AG20443 (cell line): ENCODE measurements at places on chromosomes 7 and 10.
A peak's percentile ranks its signal among the peaks of the same experiment; 100 is the strongest.

GRCh38 chr10:123848564-123849457 lies 42.8 kb downstream of the CPXM2 start:
- DNase-seq, result no peak

- DNase-seq, result no peak
These were observed 156.9 kb upstream of the C7orf33 start for GRCh38 chr7:148433521-148434180.

DNA sequence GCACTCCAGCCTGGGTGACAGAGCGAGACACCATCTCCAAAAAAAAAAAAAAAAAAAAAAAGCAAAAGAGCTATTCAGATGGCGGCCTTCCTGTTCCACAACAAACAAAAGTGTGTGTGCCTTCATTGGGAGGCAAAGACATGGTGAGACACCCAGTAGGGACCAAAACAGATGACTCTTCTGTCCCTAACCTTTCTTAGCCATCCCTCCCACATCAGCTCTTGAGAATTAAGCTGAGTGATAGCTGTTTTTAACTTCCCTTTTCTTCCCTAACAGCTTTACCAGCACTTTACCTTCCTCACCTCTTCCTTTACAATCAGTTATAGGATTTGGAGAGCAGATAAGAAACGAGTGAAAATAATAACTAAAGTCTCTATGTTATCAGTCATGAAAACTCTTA lies 48.2 kb downstream of the ARMH3 start:
- DNase-seq, result no peak

GRCh38 chr7:144835155-144835611 lies 670 bp downstream of the TPK1 start:
- DNase-seq, result peak; percentile 48

DNA sequence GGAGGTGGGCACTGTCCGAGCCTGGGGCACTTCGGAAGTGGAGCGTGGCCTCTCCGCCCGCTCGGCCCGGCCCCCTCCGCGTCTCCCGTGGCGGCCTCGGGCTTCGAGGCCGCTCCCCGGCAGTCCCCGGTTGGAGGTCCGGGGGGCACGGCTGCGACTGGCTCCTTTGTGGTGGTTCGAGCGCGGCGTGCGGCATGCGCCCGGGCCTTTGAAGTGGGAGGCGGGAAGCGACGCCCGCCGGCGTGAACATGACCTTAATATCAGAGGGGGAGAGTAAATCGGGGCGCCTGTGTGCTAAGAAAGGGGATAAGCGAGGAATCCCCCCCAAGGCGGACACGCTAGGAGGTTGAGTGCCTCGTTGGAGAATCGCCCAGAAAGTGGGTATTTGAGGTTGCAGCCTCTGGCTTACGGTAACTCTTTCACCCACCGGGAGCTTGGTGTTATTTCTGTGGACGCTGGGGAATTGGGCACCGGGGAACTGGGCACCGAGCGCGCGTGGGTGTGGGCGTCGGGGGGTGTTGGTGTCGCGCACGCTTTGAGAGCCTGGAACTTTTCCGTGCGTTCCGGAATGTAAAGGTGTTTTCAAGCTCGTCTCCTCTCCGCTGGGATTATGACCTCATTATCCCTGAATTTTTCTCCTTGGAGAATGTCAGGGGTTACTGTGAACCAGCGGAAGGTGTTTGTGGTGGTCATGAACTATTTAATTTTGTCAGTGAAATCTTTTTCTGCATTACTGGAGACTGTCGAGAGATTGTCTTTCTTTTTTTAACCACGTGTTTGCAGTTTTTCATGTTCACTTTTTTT lies 660 bp downstream of the SUV39H2 start:
- peak; percentile 20 for DNase-seq

GRCh38 chr10:113858541-113858940 lies 4.1 kb downstream of the NHLRC2 start:
- DNase-seq, result no peak

- no peak for DNase-seq
These were observed 131.0 kb downstream of the KAT6B start for GRCh38 chr10:74957285-74957961.

GRCh38 chr10:31689233-31689632 lies 239.4 kb downstream of the ARHGAP12 start:
- no peak for DNase-seq

- peak; percentile 45 for DNase-seq
These were observed at the start of gene CHN2 for GRCh38 chr7:29194594-29195427. TSS of gene CHN2 (plus strand) at chr7:29194775.

- peak; percentile 61 for DNase-seq
These were observed 742 bp downstream of the LMBR1 start for GRCh38 chr7:156892081-156892800.

DNA sequence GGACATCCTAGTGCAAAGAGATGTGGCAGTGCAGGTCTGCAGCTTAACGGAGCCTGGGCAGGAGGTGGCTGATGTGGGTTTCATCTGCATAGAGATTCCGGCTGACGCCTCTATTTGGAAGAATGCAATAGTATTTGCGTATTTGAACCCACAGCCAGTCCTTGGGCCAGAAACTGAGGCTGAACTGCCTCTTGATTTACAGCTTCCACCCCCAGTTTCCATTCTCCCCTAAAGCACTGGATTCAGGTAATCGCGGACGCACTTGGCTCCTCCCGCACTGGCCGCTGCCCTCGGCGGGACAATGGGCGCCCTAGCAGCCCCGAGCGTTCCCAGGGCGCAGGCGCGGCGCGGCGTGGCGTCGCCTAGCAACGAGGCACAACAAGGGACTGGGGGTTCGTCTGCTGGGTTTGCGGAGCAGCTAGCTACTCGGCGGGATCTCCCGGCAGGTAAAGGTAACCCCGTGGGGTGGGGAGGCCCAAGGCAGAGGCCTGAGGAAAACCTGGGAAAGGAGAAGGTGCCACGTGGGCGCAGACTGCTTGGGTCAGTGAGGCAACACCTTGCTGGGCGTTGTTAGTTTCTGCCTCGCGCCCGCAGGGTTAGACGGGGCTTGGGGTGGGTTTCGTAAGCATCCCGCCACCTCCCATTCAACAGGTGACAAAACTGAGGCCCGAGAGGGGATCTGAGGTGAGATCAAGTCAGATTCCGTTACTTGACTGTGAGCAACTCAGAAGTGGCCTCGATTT lies at the start of gene ARMC3:
Gene ARMC3, plus strand, starts transcription at position 393 of the 743 bp plus-strand sequence. CDS start 3,944 bp downstream, outside the sequence.
- peak; percentile 86 for DNase-seq

DNA sequence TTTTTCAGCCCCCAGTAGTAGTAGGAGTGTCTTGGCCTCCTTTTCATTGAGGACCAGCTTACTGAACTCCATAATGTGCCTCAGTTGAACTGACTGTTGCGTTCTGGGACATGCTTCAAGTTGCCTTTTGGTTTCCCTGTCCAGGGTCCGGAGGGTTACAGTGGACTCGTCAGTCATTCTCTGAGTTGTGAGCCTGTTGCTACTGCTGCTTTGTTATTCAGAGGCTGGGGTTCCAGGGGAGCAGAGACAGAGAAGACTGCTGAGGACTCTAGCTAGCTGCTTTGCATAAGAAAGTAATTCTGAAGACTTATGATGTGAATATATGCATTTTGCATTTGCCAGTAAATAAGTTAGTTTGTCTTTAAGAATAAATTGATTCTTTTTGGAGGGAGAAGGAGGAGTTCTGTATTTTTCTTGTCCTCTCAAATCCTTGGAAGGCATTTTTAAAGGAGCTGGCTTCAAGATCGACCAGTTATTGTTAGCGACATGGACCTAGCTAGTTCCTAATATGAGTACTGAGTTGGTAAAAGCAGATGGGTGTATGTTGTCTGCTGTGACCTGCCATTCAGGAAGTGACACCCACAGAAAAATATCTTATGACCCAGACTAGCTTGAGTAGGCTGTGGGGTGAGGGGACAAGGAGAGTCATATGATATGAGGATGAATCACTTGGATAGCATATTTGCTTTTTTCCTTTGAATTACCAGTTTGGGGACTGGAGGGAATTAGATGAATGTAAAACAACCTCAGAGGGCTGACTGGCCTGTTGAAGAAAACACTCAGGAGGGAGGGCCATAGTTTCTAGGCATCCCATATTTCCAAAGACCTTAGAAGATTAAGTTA lies 8.3 kb downstream of the PI4K2A start:
- DNase-seq, result peak; percentile 85

DNA sequence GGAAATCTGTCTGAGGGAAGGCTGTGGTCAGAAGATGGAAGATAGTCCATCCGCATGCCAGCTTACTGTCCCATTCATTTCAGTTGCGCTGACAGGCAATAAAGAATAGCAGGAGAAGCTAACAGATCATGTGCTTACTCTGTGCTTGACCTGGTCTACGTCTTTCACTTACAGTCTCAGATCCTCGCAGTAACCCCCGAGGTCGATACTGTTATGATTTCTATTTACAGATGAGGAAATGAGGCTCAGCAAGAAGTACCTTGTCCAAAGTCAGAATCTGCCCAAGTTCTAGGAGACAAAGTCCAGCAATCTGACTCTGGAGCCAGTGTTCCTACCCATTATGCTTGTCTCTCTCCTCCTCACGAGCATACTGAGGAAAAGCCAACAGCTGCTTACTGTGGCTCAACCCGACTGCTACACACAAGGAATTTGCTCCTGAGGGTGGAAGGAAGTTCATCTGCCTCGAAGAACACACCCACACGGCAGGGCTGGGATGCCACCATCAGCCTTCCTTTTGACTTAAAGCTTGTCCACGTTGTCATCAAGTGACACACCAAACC lies 74.2 kb downstream of the MINPP1 start:
- DNase-seq, result peak; percentile 27

- DNase-seq, result peak; percentile 90
These were observed 141.4 kb downstream of the GRID1 start for GRCh38 chr10:86225103-86225782.

- DNase-seq, result no peak
These were observed 60.6 kb upstream of the SHH start for GRCh38 chr7:155872678-155873369.

- DNase-seq, result no peak
These were observed 38.1 kb upstream of the R3HCC1L start for GRCh38 chr10:98096316-98096715.

DNA sequence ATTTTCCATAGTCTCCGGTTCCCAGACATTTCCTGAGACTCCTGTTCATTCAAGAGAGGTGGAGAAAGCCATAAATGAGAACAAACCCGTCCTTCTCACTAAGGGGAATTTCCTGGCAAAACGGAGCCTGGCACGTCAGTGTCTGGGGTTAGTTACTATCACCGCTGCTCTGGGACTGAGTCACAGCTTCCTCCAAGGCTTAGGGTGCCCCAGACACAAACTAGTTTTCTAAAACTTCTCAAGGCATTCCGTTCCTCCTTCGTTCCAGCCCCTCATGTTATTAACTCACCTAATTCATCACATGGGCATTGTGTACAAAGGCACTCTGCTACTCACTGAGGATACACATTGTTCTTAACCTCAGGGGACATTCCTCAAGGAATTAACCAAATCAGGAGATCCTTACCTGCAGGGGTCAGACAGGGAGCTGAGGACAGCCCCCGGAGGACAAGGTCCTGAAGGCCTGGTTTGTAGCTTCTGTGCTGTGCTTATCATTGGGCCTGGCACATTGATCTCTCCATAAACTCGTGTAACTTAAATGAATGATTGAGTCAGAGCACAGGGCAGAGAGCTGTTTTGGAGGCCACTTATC lies 103.0 kb upstream of the KLF6 start:
- peak; percentile 80 for DNase-seq

- no peak for DNase-seq
These were observed 113.3 kb downstream of the FANK1 start for GRCh38 chr10:126009650-126010049.

GRCh38 chr10:25280573-25280972 lies 105.8 kb downstream of the GPR158 start:
- no peak for DNase-seq

DNA sequence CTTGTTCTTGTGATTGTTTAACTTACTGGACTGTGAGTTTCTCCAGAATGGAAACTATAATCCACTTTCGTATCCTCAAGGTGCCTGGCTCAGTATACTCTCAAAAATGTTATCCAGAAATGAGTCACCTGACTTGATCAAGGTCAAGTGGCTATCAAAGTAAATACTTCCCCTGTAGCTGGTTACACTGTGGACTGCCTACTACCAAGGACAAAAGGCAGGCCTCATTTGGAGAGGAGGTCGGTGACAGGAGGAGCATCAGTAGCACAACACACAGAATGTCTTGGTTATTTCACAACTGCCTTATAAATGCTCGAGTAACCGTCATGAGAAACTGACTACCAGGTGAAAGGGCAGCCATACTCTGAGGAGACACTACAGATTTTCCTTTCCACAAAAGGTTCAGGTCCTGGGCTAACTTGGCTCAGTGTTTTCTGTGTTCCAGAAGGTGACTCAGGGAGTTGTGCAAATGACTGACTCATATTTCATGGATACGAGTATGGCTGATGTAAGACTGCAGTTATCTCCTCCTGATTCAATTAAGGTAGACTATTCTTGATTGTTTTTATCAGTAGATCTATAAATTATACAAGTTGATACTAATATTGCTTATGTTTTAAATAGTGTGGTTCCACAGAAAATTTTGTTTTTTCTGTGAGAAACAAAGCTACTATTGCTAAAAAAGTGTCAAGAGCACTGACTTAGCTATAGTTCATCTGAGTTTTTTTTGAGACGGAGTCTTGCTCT lies 4.2 kb upstream of the CCNY start:
- peak; percentile 70 for DNase-seq

GRCh38 chr7:141679014-141679413 lies 23.0 kb downstream of the DENND11 start:
- no peak for DNase-seq

DNA sequence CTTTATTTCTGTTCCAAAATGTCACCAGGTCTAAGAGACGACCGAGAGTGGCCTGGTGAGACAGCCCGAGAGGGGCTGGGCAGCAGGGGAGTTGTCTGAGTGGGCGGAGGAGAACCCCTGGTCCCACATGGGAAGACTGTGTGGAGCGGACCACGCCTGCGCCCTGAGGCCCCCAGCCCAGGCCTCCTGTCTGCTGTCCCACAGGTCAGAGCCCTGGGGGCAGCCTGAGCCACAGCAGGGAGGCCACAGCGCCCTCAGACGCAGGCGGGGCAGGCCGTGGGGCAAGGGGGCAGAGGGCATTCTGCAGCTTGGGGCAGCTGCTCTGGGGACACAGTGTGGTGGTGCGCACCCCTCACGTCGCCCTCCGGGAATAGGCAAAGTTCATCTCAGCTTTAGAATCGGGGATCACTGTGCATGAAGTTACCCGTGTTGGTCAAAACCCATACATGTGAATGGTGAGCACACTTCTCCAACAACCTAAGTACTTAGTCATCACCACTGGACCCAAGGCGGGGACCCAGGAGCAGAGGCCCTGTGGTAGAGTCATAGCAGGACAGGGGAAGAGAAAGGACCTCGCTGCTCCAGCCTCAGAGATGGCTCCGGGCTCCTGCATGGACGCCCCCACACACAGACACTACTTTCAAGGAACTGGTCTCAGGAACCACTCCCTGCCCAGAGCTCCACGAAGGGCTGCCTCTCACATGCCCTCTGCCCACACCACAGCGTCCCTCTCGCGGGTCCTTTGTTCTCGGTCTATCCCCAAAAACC lies 214.7 kb downstream of the ELFN1 start:
- no peak for DNase-seq

GRCh38 chr7:142913051-142913450 lies 20.5 kb downstream of the TRPV5 start:
- DNase-seq, result no peak

DNA sequence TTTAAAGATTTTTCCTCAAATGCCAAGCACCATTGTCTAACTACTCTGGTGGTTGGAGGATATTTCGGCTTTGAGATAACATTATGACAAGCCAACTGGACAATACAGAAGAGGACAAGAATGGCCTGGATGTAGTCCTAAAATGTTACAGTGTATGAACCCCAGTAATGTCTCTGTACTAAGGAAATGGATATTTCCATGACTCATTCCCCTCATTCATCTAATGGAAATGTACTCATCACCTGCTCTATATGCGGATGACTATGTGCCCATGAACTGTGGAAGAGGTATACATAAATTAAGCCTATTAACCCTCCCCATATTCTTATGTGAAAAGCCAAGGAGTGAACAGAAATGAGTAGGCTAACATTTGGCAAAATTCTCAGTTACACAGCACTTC lies 207.9 kb downstream of the CACNA2D1 start:
- DNase-seq, result no peak
